Naive thymus-derived CD4-positive, alpha-beta T cell (primary cell): ENCODE measurements at places on chromosomes 6 and 20.
A peak's percentile ranks its signal among the peaks of the same experiment; 100 is the strongest.

GRCh38 chr6:21842875-21843645, 249.5 kb downstream of the SOX4 start:
- H3K4me1 ChIP-seq: no peaks in the 10 kb centered on the region
- H3K27ac ChIP-seq: no peak overlapping the region
- no peak for DNase-seq
- no peaks in the 10 kb centered on the region for H3K36me3 ChIP-seq
- no peaks in the 10 kb centered on the region for H3K27me3 ChIP-seq
- no peak overlapping the region for H3K4me3 ChIP-seq

- no peaks in the 10 kb centered on the region for H3K27me3 ChIP-seq
- H3K27ac ChIP-seq: no peak overlapping the region
- no peak overlapping the region for H3K4me3 ChIP-seq
- H3K36me3 ChIP-seq: no peaks in the 10 kb centered on the region
- peak; percentile 45 for DNase-seq
Observed at GRCh38 chr6:32700391-32701040, 34.1 kb upstream of the HLA-DQB1 start.

DNA sequence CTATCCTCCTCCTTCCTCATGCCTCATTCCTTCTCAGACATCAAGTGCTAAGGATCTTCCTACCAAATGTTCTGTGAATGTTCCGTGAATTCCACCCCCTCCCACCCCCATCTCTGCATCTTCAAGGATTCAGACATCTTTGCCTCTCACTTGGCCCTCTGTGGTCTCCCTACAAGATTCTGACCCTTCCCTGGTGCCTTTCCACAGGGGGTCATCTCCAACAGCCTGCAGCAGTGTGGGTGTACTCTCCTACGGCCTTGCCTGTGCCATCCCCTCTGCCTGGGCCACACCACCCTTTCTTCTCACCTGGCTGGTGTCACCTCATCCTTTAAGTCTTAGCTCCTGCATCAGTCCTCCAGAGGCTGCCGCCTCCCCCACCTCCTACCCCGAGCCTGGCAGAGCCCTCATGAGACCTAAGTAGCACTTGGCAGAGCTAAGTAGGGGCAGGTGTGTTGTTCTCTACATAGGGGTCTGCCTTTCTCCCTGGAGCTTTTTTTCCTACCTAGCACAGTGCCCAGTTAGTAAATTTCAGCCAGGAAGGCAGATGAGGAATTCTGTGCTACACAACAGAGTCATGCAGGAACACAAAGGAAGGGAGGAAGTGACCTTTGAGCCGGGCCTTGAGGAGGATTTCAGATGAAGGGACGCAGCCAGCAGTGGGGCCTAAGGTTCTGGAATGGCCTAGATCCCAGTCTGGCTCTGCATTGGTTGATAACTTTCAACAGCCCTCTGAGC, 43.1 kb downstream of the TM9SF4 start:
- H3K4me1 ChIP-seq: no peaks in the 10 kb centered on the region
- no peak for DNase-seq
- no peak overlapping the region for H3K27ac ChIP-seq
- H3K4me3 ChIP-seq: no peak overlapping the region
- no peaks in the 10 kb centered on the region for H3K36me3 ChIP-seq

DNA sequence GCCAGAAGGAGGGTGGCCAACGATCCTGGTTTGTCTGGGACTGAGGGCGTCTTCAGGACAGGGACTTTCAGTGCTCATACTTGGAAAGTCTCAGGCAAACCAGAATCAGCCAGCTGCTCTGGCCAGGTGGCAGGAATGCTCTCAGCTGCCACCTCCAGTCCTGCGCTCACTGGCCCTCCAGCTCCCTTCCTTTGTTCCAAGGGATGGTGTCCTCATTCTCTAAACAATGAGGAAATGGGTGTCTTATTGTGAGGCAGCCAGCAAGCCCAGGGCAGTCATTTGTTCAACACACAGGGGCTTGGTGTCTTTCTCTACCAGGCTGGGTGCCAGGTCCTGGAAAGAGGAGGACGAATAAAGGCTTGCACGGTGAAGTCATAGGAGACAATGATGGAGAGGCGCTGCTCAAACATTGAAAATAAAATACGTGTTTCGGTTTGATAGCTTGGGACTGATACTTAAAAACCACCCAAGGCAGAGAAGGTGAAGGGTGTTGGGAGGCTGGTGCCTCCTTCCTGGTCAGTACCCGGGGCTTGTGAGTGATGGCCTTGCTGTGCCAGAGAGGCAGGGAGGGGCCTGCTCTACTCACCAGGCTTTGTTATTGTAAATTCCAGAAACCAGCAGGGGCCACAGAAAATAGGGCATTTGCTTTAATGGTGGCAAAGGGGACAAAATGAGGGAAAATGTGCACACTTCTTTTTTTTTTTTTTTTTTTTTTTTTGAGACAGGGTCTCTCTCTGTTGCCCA, 11.3 kb upstream of the TMEM181 start:
- H3K4me1 ChIP-seq: no peaks in the 10 kb centered on the region
- DNase-seq: no peak
- H3K27me3 ChIP-seq: no peaks in the 10 kb centered on the region
- H3K36me3 ChIP-seq: no peaks in the 10 kb centered on the region
- H3K27ac ChIP-seq: no peak overlapping the region

GRCh38 chr6:115554060-115554459, 506.6 kb downstream of the FRK start:
- no peaks in the 10 kb centered on the region for H3K4me1 ChIP-seq
- H3K36me3 ChIP-seq: no peaks in the 10 kb centered on the region
- no peaks in the 10 kb centered on the region for H3K27me3 ChIP-seq
- H3K27ac ChIP-seq: no peak overlapping the region
- no peak overlapping the region for H3K4me3 ChIP-seq
